ENCODE measurements at places on chromosomes 7 and 10.

- DNase-seq: no peak
Measured at GRCh38 chr7:157474685-157475084, 137.9 kb downstream of the DNAJB6 start.

- no peak for DNase-seq
Measured at GRCh38 chr10:20931156-20931795, 34.2 kb upstream of the NEBL start.

DNA sequence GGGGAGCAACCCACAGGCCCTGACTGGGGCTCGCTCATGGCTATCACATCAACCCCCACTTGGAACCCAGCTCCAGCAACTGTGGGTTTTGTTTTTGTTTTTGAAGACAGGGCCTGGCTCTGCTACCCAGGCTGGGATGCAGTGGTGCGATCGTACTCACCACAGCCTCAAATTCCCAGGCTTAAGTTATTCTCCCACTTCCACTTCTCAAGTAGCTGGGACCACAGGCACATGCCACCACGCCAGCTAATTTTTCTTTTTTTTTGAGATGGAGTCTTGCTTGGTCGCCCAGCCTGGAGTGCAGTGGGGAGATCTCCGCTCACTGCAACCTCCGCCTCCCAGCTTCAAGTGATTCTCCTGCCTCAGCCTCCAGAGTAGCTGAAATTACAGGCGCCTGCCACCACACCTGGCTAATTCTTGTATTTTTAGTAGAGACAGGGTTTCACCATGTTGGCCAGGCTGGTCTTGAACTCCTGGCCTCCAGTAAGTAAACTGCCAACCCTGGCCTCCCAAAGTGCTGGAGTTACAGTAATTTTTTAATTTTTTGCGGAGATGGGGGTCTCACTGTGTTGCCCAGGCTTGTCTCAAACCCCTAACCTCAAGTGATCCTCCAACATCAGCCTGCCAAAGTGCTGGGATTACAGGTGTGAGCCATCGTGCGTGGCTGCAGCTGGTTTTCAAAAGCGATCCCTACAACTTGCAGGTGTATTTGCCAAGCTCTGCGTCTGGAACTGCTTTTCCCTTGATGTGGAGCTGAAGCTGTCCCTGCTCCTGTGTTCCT lies 228.7 kb downstream of the SKIDA1 start:
- no peak for DNase-seq

DNA sequence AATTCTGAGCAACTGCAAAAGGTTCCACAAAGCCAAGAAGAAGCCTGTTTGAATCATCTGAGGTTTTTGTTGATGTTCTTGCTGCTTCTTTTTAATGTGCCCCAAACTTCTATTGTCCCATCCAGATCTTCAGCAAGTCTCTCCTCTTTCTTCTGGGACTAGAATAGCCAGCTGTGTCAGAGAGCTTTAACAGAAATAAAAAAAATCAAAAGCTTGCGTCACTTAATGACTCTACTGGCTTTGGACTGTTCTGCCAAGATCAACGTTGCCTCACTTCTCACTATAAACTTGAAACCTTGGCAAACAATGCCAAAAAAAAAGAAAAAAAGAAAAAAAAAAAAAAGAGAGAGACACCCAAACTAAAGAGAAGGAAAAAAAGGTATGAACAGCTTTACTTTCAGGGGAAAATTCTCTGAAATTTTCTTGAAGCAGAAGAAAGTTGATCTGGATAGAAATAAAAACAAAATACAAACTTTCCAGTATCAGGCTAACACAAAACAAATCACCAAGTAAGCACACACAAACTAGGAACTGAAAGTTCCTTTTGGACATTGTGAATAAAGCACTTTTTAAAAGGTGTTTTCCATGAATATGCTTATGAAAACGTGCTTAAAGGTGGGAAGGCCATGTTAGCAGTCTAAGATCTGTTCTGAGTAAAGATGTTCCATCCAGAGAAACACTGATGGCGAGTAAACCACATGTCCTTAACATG lies 14.8 kb downstream of the USP54 start:
- DNase-seq: no peak

- DNase-seq: peak; percentile 72
Measured at GRCh38 chr7:15015545-15016314, 113.2 kb upstream of the DGKB start.

DNA sequence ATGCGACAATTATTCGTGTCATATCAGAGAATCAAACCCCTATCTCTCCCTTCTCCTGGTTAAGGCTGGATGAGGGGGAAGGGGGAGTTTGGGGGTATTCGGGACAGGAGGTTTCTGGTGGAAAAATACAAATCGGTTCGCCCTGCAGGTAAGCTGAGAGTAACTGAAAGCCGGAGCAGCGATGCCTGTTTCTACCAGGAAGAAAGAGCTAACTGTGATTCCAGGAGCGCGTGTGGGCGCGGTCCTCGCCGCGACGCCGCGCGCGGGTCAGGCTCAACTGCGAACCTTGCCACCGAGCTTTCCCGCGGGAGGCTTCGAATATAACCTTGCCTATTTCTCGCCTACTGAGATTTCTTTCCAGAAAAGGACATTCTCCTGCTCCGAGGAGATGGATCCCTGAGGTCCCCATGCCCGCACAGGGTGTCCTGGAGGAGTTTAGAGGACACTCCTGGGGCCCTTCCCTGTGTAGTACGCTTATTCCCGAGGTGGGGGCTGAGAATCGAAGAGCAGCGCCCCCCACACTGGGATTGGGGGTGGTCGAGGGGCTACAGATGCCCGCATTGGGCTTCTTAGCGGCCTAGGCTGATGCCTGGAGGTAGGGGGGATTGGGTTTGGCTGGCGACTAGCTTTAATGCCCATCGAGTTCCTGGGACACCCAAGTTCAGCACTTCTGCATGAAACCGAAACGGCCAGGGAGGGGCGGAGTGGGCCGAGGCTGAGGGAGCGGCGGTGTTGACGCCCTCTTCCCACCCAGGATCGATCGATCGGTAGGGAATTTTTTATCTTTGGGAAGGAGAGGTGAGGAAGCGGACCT lies 13.0 kb upstream of the DLX6 start:
- peak; percentile 29 for DNase-seq

GRCh38 chr7:134427896-134428295 lies 31.0 kb downstream of the AKR1B1 start:
- DNase-seq: no peak

DNA sequence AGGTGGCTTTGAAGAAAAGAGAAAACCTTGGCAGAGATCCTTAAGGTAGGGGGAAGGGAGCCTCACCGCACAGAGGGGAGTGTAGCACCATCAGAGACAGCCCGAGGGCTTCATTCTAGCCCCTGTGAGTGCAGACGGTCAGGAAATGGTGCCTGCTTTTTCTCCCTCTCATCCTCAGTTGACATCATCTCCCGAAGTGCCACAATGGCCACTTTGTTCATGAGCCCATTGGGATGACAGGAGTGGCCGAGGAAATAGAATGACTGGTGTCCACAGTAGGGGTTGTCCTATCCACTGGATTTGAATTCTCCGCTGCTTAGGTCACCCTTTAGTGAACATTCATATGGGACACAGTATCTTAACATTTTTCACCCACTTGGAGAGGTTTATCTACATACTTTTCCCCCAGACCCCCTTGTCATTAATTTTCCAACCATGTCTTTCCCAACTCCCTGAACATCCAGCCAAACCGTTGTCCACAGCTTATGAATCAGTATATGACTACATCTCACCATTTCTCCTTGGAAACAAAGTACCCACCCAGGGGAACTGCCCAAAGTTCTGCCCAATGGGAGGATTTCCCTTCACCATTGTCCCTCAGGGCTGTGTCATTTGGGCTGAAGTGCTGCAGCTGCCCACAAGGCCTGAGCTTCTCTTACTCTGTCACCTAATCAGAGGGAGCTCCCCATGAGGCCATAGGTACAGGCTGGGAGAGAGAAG lies 108.8 kb downstream of the ADCY1 start:
- no peak for DNase-seq

GRCh38 chr7:65923316-65923715 lies 50.4 kb downstream of the VKORC1L1 start:
- no peak for DNase-seq

- DNase-seq: no peak
Measured at GRCh38 chr10:119483839-119484238, 58.7 kb downstream of the RGS10 start.

GRCh38 chr10:47415520-47416304 lies 31.6 kb upstream of the ZNF488 start:
- no peak for DNase-seq

DNA sequence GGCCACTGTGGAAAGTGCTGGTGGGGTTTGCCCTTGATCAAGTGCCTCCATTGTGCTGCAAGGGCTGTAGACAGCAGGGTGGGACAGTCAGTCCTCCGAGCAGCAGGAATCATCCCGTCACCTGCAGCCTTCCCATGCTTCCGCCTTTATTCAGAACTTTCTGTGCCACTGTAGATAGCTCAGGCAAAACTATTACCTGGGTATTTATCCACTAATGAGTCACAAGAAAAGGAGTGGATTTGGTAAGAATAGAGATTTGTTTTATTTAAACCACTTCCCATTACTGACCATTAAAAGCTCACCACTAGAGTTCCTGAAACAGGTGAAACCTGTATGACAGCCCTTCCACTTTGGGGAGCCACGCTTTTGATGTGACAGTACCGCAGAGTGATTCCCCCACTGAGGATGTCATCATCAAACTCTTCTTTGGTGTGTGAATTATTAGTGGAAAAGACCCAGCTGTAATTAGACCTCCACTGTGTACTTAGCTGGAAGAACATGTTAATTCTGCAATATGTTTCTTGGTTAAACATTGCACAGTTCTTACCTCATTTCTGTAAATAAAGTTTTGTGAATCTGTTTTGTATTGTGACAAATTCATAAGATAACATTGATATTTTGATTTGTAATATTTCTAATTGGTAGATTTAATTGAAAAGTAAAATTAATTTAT lies 208.8 kb downstream of the MLLT10 start:
- DNase-seq: no peak

DNA sequence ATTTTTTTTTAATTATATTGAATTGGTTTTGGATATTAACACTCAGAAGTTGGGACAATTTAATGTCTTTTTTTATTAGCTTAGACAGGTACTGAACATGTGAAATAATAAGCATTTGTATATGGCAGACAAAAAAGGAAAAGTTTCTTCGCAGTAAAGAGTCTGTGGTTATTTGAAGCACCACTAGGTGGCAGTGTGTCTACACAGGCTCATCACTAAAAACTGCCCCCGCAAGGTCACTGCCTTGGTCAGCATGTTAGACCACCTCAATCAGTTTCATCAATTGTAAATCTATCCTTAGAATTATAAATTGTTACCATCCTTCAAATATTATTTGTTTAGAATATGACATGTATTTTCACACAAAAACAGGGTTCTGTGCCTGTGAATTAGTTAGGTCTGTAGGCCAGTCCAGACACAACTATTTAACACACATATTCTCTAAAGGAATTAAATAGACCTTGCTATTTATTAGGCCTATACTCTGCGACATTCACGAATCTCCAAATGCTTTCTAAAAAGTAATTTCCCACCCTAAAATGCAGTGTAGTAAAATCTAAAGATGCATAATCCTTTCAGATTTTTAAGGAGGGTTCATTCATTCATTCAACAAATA lies 17.0 kb downstream of the PNLIPRP3 start:
- peak; percentile 21 for DNase-seq

DNA sequence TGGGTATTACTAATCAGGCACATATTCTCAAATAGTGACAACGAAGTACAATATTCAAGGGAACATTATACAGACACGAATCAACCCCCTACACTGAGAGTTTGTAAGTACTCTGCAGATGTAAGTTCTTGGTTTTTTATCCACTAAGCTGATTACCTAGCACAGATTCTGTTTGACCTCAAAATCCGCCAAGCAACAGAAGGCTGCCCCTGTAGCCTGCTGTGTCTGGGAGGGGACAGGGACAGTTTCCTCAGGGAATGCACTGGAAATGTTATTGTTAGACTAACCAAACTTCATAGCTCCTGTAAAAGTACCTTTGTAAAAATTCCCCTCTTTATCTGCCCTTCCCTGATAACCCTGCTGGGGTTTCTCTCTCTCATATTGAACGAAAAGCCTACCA lies 45.2 kb upstream of the ZRANB1 start:
- DNase-seq: no peak

DNA sequence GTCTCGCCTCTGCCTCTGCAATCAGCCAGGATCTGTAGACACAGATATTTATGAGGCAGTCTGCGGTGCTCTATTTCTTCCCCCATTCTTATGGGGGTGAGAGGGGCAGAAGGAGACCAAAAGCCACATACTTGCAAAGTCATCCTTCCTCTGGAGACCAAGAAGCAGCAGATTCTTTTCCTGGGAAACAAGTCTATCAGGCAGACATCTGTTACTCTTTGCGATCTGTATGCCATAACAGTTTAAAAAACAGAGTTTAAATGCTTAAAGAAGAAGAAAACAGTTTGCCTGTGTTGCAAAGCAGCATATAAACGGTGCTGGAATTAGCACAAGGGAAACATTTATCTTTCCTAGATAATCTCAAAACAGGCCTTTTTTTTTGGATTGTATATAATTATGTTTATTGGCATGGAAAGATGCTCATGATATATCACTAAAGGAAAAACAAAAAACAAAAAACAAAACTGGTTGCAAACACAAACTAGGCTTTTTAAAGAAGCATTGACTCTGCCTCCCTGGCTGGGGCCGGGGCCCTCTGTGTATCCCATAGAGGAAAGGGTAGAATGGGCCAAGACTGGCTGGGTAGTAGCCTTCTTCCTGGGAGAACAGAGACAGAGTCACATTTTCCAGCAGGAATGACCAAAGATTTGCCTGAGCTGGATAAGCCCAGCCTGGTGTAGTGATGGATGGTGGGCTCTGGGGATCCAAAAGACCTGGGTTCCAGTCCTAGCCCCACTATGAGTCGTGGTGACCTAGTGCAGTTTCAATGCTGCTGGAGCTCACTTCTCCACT lies 50.4 kb downstream of the RGS10 start:
- no peak for DNase-seq

- no peak for DNase-seq
Measured at GRCh38 chr10:86727470-86727869, 28.9 kb upstream of the BMPR1A start.

DNA sequence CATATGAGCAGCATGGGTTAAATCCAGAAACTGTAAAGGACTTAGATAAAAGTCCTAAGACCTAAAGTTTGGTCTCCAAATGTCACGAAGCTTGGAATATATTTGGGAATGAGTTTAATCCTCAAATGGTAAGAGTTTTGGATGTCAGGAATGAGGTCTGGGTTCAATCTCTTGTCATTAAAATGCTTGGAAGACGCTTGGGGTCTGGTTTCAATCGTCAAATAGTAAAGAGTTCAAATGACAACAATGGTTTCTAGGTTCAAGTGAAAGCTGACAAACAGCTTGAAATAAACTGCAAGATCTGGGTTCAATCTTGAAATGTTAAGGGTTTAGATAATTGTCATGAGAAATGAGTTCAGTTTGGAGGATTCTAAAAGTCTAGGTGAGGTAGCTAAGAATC lies 385.5 kb upstream of the HPS1 start:
- DNase-seq: no peak

GRCh38 chr10:33327751-33328150 lies 6.7 kb downstream of the NRP1 start:
- no peak for DNase-seq
